Spleen (tissue), 13 donors: ENCODE measurements at places on chromosomes 6 and 20.
A peak's percentile ranks its signal among the peaks of the same experiment; 100 is the strongest.

GRCh38 chr6:37173493-37174195 is 3.7 kb downstream of the PIM1 start:
- DNase-seq, result peak; percentile 79

GRCh38 chr6:43926634-43927531 is 156.9 kb downstream of the VEGFA start:
- peak; percentile 43 for DNase-seq

DNA sequence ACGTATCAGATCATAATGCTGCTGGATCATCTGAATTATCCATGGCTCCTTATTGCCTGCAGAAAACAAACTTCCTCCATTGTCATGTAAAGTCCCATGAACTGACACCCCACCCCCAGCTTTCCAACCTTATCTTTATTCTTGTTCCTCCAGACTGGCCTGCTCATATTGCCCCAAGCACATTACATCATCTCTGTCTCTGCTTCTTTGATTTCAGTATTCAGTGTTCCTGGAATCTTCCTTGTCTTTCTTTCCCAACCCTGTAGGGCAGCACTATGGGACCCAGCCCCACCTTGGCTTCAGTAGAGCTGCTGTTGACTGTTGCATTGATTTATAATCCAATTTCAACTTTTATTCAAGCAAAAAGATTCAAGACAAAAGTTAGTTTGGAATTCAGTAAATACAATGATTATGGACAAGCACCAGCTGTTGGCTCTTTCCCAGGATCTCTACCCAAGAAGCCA is 187.5 kb upstream of the ECI2 start:
- DNase-seq, result no peak

GRCh38 chr6:165671222-165671768 is 8.3 kb upstream of the PDE10A start:
- DNase-seq, result no peak

- DNase-seq, result no peak
Measured at GRCh38 chr6:127402890-127403617, 56.1 kb downstream of the KIAA0408 start.

- DNase-seq, result no peak
Measured at GRCh38 chr6:149170564-149171452, 146.7 kb upstream of the TAB2 start.

DNA sequence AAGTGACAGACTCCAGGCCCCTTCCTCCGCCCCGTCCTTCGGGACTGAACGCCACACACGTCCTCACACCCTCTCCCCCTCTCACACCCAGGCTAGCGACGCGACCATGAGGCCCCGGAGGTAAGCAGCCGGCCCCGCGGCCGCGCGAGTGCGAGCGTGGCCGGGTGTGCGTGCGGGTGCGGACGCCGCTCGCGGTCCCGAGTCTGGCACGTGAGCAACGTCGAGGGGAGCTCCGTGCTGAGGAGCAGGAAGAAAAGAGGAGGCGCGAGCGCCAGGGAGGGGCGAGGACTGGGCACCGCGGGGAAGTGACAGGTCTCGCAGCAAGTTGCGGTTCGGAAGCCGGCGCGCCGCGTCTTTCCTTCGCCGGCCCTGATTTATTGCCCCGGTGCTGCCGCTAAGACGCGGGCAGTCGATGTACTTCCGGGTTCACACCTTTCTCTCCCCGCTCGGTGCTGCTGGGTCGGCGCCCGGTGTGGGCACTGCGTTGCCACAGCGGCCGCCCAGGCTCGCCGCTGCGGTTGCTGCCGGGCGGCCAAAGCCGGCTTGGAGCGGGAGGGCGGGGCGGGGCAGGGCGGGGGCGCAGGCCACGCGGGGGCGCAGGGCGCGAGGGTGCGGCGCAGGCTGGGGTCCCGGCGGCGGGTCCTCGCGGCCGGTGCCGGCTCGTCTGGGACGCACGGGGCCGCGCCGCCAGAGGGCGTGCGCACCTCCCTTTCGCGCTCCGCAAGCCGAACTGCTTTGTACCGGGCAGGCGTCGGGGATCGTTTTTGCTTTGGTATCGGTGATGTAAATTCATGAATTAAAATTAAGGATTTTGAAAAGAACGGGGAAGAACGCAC is 15.8 kb upstream of the LIN28B start:
- DNase-seq, result peak; percentile 77

- no peak for DNase-seq
Measured at GRCh38 chr20:14336686-14337085, 726 bp downstream of the FLRT3 start.

DNA sequence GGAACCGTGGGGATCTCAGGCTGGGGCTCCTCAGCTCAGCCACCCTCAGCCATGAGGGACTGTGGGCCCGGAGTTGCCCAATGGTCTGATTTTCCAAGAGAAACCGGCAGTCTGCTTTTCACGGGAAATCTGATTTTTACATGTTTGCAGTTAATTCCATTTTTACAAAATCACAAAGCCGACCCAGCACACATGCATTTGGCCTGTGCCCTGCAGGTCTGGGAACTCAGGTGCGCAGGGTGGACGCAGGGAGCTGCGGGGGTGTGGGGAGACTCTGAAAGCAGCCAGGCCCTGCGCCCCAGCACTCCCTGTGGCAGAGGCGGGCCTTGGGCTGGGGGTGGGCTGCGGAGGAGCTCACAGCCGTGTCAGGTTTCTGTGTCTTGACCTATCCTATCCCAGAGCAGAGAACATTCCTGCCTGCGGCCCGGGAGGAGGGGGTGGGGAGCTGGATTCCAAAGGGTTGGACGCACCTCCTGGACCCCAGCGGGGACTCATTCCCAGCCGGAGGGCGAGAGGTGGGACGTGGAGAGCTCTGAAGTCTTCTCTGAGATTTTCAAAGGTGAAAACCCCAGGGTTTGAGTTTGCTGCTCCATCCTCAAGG is 60.6 kb downstream of the ADNP start:
- peak; percentile 45 for DNase-seq

DNA sequence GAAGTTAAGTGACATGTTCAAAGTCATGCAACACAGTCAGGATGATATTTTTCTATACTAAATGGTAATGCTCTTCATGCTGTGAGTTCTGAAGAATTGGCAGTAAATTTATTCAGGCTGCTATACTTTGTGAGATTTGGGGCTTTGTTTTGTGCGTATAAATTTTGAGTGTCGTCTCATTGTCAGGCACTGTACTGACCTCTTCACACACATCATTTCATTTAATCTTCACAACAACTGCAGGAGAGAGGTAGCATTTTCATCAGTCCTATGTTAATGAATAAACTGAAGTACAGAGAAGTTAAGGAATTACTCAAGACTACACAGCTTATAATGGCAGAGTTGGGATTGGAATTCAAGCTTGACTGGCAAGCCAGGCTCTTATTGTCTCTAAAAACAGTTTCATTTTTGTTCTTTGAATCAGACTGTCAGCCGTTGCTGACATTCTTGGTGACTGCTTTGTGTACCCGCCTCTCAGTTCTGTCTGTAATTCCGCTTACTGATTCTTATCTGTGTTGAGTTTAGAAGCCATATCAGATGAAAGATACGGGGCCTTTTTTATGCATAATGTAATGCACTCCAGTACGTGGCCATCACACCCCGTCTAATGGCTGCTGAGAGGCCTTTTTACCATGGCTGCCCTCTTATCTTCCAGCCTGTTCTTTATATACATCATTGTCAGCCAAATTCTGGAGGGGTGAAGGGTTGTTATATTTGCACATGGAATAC is 274.9 kb downstream of the UTRN start:
- DNase-seq, result no peak

DNA sequence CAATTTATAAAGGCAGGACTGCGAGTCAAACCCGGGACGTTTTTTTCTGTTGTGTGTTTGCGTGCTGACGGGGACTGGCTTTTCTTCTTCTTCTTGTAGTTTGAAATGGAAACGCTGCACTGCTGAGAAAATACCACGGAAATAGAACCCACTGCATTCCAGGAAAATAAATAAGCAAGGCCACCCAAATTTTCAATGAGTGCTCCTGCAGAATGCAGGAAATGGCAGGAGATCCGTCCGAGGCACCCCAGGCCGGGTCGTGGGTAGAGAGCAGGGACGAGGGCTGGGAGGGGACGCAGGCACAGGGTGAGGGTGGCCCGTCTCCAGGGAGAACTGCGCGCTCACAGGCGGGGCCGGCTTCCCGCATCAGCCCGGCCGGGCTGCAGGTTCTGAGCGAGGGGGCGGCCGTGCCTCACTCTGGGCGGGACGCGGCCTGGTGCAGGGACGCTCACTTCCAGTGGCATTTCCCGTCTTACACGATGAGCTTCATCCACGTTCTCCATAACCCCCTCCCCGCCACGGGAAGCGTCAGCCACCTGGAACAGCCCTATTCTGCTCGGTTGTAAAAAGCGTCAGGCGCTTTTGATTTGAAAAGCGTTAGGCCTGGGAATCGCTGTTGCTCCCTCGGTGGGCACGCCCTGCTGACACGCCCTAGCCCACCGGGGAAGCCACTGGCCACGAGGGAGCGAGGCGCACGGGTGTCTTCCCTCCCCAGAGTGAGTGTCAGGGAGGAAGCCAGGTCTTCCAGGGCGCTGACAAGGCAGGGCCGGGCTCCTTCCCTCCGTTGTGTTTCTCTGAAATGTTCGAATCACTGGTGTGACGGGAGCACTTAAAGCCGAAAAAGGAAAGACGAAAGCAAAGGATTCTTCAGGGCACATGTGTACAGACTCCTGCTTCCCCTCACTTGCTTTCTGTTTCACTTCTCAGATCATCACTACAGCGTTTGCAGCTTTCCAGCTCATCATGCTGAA is 17.9 kb upstream of the EXOC2 start:
- peak; percentile 91 for DNase-seq

DNA sequence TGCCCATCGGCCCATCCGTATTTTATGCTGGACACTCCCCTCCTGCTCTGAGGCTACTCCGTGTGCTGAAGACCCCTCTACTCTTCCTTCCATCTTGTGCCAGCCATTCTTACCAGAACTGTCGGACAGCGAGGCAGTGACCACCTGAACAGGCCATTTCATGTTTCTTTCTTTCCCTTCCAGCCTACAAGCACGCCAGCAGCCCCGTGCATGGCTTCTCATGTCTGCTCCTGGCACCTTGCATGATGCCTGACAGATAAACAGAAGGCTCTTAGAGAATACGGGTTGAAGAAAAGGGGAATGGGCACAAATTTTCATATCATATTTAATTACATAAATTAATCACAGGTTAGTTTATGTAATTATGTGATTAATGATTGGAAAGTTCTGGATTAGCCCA is 95.7 kb downstream of the ARID1B start:
- DNase-seq, result no peak
